ENCODE measurements at places on chromosomes 12 and 14. TPM values are rescaled to one million over a fixed set of nuclear protein-coding genes. Genes with fewer than 3 reads are reported as not detected.

The LYZ gene
- 33.0 TPM for total RNA-seq

The IKZF4 gene
- 4.8 TPM for total RNA-seq

- no peak for DNase-seq
These were observed 155.7 kb downstream of the KIF26A start for GRCh38 chr14:104293851-104294627.

DNA sequence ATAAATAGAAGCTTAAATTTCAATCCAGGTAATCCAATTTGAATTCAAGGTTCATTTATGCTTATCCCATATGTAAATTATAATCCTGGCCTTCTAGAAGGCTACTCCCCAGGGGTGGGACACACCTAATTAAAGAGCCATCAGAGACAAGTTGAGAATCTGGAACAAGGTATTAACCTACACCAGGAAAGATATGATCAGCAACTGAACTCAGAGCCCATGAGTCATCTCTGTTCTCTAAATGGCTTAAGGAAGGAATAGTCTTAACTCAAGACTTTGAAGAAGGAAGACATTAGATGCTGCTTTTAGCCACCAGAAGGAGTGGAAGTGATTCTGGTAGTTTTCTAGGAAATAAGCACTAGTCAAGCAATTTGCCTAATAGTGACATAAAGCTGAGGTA is 88.0 kb downstream of the KIF21A start:
- DNase-seq, result no peak

- DNase-seq, result no peak
These were observed 12.0 kb downstream of the ADSS1 start for GRCh38 chr14:104735830-104736642.

- DNase-seq, result no peak
These were observed 26.8 kb upstream of the PEX5 start for GRCh38 chr12:7162691-7163114.

GRCh38 chr12:19005257-19005801 is 124.2 kb upstream of the PLEKHA5 start:
- no peak for DNase-seq

- no peak for DNase-seq
These were observed 128.1 kb upstream of the AMIGO2 start for GRCh38 chr12:47207829-47208248.

GRCh38 chr14:95711476-95712176 is 2.3 kb downstream of the TCL1A start:
- no peak for DNase-seq

DNA sequence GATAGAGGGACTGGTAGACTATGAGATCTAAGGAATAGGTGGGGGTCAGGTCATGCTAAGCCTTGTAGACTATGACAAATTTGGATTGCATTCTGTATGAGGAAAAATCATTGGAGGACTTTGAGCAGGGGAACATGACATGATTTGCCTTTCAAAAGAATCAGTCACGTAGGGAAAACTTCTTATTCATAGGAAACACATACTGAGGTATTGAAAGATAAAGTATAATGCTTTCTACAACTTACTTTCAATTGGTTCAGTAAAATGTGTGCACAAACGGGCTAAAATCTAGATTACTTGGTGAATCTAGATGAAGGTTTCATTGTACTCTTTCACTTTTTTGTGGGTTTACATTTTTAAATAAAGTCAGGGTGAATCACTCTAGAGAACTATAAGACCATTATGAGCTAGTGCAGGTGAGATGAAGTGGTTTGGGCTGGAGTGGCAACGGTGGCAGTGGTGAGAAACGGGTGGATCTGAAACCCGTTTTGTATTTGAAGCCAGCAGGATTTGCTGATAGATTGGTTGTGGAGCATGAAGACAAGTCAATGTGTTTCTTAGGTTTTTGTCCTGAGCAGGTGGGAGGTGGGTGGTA is 6.7 kb downstream of the BBS10 start:
- no peak for DNase-seq

- DNase-seq, result no peak
These were observed 89.3 kb downstream of the FSCB start for GRCh38 chr14:44417809-44418208.

DNA sequence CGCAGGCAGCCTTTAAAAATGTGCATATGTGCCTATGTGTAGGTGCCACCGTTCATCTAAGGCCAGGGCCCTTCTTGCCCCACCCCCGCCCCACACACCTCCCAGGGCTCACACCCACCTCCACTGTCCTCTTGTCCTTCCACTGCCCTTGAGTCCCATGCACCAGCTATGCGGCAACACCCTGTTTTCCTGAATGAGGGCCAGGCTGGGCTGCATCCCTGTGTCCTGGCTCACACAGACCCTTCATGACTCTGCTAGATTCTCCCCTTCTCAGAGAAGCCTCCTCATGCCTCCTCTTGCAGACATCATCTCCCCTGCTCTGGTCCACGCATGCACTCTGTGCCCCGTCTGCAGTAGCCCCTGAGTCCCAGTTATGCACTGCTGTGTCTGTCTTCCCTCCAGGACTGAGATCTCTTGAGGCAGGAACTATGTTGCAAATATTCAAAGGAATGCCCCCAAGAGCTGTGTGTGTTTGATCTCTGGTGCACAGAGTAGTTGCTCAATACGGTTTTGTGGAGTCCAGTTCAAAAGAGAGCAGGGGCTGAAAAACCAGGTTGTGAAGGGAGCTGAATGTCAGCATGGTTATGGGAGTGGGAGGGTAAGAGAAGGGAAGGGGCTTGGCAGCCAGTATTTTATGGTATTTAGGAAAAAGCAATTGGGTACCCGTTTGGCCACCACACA is 47.3 kb upstream of the ESRRB start:
- DNase-seq, result no peak

DNA sequence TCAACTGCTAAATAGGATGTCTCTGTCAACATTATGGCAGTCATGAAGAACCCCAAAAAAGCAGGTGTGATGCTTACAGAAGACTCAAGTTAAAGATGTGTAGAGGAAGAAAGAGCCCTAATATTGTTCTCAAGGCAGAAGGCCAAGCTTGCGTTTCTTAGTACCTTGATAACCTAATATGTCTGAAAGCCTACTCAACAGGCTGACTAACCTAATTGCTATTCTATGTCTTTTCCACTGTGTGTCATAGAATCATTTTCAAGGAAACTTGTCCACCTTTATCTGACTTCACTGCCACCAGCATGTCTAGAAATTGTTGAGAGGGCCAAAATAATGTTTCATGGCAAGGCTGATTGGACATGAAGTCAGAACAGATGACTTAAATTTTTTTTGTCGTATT is 373.2 kb downstream of the BTG1 start:
- no peak for DNase-seq

DNA sequence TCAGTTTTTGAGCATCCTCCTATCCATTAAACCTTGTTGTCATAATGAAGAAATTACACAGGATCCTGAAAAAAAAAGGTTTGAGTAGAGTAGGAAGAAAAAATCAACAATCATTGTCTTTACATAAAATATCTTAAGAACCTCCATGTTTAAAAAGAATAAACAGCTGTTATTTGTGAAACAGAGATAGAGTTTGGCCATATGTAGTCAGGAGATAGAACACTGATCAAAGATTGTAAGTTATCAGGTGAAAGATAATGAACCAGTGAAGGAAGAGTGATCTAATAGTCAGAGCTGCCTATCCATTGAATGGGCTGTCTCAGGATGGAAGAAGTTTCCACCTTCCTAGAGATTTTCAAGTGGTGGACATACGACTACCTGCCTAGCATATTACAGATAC is 397.1 kb downstream of the SOX5 start:
- no peak for DNase-seq
